Right forelimb (tissue), 1 donor: ENCODE measurements at places on chromosomes 7 and 10.

DNA sequence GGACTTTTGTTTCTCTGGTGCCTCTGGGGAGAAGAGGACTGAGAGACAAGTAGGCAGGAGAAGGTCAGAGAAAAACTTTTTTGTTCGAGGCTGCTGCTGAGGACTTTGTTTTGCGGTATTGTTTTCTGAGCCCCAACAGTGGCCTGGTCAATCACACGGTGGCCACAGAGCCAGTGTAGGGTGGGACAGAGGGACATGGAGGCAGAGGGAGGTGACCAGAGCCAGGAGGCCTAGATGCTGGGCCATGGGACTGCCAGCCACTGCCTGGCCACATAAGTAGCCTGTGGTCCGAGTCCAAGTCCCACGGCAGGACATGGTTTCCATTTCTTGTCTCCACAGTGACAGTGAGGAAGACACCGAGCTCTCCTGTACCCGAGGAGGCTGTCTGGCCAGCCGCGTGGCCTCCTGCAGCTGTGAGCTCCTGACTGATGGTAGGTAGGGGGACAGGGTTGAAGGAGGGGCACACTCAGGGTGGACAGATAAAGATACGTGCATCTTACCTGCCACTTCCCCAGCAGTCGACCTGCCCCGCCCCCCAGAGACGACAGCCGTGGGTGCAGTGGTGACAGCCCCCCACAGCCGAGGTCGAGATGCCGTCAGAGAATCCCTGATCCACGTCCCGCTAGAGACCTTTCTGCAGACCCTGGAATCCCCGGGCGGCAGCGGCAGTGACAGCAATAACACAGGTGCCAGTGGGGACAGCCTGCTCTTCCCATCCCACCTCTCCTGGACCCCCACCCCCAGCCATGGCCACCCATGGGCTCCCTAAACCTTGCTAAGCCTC, 27.5 kb downstream of the SH2B2 start:
- no peak for DNase-seq

DNA sequence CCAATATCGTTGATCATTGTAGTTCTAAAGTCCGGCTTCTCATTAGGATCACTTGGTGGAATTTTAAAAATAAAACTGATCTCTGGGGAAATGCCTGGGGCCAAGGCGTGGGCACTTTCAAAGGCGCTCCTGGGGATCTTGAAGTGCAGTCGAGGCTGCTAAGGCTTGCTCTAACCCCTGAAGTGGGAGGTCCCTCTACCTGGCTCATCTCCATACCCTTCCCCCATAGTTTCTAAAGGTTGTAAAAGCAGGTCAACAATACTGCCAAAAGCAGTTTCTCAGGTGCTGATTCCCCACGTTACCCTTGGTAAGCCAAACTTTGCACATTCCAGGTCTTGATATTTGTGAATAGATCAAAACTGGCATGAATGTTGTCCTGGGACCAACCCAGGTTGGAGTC, 79.0 kb upstream of the SP8 start:
- DNase-seq: no peak

DNA sequence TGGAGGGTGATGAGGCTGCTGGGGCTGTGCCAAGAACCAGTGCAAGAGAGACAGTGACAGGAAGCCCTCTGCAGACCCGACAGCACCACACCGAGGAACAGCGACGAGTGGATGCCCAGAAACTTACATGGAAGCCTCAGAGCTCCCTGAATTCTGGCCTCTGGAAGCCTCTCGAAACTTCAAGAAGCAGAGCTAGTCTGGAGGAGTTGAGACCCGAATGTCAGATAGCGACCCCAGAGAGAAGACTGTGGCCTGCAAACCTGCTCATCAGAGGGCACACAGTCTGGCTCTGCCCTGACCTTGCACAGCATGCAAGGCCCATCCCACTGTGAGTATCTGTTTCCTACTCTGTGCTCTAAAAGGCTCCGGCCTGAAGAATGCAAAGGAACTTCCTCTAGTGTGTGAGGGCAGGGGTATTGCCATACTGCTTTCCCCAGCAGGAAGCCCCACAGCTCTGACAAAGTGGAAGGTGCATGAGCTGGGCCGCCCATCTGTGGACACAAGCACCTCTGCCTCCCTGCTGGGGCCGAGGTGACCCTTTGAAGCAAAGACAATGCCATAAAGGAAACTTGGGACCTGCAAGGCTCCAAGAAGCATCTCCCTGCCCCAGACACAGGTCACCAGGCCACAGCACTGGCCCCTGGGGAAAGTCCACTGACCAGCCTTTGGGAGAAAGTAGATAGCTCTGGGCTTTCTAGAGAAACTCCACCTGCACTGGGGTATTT, 10.5 kb upstream of the C10orf71 start:
- no peak for DNase-seq

GRCh38 chr10:36114141-36114540, 472.0 kb upstream of the FZD8 start:
- DNase-seq: no peak

GRCh38 chr7:15652776-15653290, 33.6 kb downstream of the MEOX2 start:
- DNase-seq: no peak

- no peak for DNase-seq
These were observed 238.7 kb downstream of the CCSER2 start for GRCh38 chr10:84567133-84567532.

DNA sequence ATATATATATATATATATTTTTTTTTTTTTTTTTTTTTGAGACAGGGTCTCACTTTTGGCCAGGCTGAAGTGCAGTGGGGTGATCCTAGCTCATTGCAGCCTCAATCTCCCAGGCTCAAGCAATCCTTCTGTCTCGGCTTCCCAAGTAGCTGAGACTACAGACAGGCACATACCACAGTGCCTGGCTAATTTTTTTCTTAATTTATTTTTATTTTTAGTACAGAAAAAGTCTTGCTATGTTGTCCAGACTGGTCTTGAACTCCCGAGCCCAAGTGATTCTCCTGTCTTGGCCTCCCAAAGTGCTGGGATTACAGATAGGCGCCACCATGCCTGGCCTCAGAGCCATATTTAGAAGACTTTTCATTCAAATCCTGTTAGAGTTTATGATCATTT, 79.6 kb downstream of the PRTFDC1 start:
- DNase-seq: no peak

DNA sequence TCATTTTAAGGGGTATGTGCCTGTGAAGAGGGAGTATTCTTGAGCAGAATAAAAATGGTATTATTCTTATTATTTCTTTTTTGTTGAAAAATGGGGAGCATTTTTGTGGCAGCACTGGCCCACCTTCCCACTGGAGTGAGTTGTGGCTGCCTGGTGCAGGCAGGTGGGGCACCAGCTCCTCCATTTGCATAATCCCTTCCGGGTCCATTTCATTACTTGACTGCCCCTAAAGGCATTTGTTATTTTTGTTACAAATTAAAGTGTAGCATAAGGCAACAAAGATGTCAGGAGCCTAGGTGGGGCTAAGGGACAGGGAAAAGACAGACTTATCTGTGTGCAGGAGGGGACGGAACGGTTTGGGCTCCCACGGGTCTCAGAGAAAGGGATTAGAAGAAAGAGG, 26.8 kb downstream of the GOLGA7B start:
- no peak for DNase-seq

- no peak for DNase-seq
These were observed 68.1 kb downstream of the VPS41 start for GRCh38 chr7:38840736-38841460.

DNA sequence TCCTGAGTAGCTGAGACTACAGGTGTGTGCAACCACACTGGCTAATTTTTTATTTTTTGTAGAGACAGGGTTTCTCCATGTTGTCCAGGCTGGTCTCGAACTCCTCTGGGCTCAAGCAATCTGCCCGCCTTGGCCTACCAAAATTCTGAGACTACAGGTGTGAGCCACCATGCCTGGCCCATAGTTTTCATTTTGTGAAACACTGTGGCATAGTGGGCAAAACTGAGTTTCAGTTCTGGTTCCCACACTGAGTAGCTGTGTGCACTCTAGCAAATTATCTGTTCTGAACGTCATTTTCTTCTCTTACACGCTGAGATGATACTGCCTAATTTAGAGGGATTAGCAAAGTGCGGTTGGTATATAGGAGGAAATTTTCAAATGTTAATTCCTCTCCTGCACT, 13.5 kb downstream of the ATP5MK start:
- DNase-seq: no peak

DNA sequence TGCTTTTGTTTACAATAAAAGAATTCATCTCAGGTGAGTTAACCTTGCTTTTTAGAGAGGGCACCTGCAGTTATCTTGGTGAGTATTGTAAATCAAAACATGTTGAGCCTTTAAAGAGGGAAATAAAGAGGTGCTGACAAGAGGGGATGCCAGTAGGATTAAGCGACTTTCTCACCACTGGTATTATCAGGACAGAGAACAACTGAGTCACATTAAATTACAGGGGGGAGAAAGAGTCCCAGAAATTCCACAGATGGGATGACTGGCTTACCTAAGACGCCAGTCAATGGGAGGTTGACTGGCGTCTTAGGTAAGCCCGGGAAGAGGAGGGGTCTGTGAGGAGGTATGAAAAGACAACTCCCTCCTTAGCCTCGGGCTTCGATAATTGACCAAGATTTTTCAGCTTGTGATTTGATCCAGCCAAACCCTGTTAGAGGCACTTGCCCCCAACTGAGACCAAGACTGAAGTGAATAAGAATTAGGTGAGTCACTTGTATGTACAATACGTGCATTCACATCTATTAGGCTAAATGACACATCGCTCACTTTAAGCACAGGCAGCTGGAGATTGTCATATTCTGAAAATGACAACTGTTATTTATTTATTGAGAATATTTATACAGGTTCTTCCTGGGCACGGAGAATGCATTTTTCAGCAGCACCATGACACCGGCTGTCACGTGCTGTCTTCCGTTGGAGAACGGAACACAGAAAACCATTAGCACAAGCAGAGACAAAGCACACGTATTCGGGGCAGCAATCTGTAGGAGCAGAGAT, 117.6 kb downstream of the SEM1 start:
- no peak for DNase-seq

GRCh38 chr7:38294926-38295325, 21.5 kb upstream of the TARP start:
- no peak for DNase-seq

DNA sequence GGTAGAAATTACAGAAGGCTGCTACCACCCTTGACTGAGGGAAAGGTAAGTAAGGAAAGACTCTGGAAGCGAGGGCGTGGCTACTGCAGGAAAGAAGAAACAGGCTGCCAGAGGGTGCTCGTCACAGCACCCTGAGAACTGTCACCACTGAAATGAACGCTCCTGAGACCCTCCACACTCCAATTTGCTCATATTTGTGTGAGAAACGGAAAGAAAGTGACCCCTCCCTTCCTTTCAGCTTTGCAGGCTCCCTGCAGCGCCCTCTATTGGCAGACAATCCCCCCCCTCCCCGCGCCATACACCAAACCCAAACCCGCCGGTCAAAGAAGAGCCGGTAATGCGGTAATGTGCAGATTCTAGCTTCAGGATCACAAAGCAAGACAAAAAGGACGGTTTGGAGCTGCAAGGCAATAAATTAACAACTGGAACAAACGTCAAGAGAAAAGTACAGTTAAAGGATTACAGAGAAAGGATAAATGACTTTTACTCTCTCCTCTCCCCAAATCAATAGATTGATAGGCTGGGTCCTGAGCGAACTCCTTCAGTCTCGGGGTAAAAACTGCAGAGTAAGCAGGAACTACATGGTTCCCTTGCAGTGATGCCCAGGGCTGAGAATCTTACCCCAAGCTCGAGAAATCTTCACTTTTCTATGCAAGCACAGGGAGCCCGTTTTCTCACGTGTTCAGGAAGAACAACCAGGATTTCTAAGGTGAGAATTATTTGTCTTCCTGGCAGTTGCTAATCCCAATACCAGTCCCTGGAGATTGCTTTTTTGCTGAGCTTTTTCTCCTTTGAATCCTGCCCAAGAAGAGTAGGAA, 47.6 kb downstream of the STEAP1B start:
- DNase-seq: peak; percentile 73

DNA sequence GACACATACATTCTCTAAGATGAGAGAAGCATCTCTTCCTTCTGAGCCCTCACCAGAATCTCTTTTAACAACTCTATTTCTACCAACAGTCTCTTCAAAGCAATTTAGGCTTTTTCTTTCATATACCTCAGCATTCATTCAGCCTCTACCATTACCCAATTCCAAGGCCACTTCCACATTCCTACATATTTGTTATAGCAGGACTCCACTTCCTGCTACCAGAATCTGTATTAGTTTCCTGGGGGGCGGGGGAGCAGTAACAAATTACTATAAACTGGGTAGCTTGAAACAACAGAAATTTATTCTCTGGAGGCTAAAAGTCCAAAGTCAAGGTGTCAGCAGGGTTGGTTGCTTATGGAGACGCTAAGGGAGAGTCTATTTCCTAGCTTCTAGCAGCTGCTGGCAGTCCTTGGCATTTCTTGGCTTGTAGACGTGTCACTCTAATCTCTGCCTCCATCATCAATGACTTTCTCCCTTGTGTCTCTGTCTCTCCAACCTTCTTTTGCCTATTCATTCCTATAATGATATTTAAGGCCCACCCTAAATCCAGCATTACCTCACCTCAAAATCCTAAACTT, 7.4 kb downstream of the PRPS1L1 start:
- DNase-seq: no peak

- DNase-seq: no peak
These were observed 44.7 kb downstream of the GRK5 start for GRCh38 chr10:119252051-119252465.

DNA sequence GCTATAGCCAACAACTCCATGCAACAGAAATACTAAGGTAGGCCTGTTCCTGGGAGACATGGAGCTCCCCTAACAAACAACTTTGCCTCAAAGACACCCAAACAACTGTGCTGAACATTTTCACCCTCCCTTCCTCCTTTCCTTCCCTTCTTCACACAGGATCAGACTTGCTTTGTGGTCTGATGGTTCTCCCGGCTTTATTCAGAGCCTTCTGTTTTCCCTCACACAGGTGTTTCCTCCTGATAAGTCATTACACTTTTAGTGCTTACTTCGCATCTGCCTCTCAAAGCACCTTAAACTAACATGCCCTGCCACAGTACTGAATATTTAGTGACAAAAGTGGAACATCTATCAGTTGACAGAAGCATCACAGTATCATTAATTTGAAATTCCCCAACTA, 56.3 kb upstream of the YAE1 start:
- no peak for DNase-seq

GRCh38 chr7:159083698-159084068, 61.0 kb downstream of the VIPR2 start:
- no peak for DNase-seq

- no peak for DNase-seq
These were observed 34.9 kb upstream of the INPP5A start for GRCh38 chr10:132502544-132503300.

DNA sequence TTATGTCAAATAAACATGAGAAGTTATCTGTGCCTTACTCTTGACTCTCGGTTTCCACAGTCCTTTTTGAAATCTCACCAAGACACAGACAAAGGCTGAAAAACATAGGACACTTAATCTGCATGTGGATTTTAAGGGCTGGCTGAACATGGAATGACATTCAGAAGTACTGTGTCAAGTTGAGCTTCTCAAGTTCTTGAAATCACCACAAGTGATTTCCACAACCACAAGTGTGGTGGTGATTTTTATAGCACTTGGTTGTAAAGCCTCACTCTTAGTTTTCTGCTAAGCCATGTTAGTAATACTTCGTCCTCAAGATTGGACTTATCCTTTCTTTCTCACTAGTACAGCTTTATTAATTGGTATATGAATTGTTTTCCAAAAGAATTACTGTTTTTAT, 29.6 kb downstream of the FOXP2 start:
- DNase-seq: no peak
